Left colon (tissue), 2 donors: ENCODE measurements at places on chromosomes 3 and 15.
A peak's percentile ranks its signal among the peaks of the same experiment; 100 is the strongest.

DNA sequence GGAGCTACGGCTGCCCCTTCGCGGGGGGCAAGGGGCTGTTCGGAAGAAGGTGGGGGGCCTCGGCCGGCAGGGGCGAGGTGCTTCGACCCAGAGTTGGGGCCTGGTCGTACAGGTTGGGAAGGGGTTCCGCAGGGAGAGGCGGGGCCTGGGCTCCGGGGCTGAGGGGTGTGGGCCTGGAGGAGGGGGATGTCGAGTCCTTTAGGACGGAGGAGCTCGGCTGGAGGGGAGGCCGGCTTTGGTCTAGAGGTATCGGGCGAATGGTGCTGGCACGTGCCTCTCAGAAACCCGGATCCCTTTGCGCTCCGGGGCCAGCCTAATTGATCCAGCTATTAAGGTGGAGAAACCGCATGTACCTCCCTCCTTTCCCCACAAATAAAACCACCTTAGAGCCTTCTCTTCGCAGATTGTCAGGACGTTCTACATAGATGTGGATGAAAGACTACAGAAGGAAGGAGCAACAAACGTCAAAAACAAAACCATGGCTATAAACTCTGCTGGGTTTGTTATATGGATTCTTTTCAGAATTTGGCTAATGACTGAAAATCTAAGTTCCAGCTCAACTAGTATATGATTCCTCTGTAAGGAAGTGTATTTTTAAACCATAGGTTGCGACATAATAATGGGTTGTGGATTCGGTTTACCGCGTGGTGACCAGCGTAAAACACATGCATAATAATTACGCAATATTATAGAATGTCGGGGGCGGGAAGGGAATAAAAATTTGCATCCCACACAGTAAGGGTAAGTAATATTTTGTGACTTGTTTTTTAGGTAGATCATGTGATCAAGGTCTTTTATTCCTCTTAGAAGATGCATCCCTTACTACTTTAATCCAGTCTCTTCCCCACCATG is 644 bp upstream of the NGLY1 start:
- DNase-seq: peak; percentile 67

- DNase-seq: no peak
Measured at GRCh38 chr3:154548341-154548740, 118.4 kb upstream of the GPR149 start.

DNA sequence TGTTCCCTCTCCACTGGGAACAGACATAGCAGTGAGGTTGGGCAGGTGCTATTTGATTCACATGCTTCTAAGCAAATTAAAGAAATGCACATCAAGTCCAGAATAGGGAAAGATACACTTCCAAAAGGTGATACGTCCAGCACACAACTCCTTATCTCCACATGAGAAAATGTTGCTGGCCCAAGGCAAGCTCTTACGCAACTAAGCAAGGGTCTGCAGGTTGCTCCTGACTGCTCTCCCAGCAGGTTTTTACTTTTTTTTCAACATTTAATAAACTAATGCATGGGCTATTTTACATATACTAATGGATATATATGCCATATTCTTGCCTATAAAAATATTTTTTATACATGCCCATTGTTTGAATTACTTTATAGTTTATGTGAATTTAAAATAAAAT is 818.5 kb upstream of the ROBO1 start:
- DNase-seq: no peak

- DNase-seq: no peak
Measured at GRCh38 chr3:168622795-168623194, 527.1 kb upstream of the GOLIM4 start.

DNA sequence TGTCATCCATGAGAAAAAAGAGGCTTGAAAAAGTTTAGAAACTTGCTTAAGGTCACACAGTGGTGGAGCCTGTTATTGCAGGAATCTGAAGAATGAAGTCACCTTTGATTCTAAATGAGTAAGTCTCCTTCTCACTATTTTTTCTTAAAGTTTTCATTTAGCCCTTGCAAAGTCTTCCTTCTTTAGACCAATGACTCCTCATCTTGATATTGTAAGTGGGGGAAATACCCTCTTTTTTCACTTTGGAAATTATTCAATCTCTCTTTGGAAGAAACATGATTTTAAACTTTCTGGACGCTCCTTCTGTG is 787 bp upstream of the SLMAP start:
- no peak for DNase-seq

- DNase-seq: no peak
Measured at GRCh38 chr3:7565574-7565973, 704.7 kb downstream of the GRM7 start.

GRCh38 chr3:60970850-60971249 is 280.4 kb downstream of the FHIT start:
- DNase-seq: no peak

DNA sequence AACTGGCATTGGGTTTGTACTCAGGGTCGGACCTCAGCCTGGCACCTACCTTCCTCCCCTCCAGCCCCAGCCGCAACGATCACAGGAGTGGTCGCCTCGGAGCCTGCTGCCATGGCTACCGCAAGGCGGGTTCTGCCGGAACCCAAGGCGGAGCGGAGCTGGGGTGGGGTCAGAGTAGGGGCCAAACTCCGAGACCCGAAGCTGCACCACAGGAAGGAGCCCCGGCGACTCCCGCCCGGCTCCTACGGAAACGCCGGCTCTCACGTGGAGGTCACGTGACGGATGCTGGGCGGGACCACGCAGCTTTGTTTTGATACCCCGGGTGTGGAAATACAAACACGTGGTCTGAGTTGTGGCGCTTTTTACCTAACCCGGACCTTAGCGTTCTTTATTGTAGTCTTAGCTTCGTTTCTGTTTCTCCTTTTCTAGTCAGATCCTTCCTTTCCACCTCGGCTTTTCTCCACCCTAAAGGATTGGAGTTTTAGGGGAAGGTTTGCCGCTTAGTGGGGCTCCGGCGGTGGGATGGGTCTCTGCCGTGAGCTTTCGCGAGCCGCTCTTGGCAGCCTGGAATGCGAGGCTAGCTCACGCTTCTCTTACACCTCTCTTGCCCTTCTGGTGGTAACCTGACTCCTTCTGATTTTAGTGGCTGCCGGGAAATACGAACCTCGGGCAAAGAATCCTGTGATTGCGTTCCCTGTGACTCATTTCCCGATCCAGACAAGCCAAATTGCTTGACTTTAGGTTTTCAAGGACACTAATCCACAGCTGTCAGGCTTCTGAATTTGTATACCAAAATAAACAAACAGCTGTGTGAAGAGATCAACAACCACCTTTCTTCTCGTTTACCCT is at the start of gene HSPBAP1:
HSPBAP1 (minus strand) TSS at position 264 of the 849 bp plus-strand sequence; CDS start at position 113, 151 bp downstream.
- peak; percentile 93 for DNase-seq

- no peak for DNase-seq
Measured at GRCh38 chr3:69938931-69939330, 60.6 kb upstream of the SAMMSON start.
